ENCODE measurements at places on chromosomes 2 and 18. TPM values are rescaled to one million over a fixed set of nuclear protein-coding genes. Genes with fewer than 3 reads are reported as not detected.

GRCh38 chr18:8742387-8743361, 37.3 kb downstream of the MTCL1 start:
- no peaks in the 10 kb centered on the region for H3K27me3 ChIP-seq
- no peak overlapping the region for H3K27ac ChIP-seq
- H3K36me3 ChIP-seq, result no peaks in the 10 kb centered on the region
- peak; percentile 35 for DNase-seq
- H3K4me1 ChIP-seq, result peaks cover 13% of the 10 kb centered on the region

DNA sequence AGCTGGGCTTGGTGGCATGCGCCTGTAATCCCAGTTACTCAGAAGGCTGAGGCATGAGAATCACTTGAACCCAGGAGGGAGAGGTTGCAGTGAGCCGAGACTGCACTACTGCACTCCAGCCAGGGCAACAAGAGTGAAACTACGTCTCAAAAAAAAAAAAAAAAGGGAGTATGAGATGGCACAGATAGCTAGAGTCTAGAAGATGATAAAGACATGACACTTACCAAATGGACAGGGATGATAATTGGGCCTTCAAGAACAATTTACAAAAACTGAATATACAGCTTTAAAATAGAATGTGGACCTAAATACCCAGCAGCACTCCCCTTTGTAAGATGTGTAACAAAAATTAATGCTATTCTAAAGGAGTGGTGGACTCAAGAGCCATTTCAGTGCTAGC, 2.7 kb downstream of the METTL4 start:
- H3K27ac ChIP-seq, result no peak overlapping the region
- DNase-seq, result no peak
- H3K4me1 ChIP-seq, result peaks cover 41% of the 10 kb centered on the region
- H3K36me3 ChIP-seq, result peaks cover 10% of the 10 kb centered on the region

DNA sequence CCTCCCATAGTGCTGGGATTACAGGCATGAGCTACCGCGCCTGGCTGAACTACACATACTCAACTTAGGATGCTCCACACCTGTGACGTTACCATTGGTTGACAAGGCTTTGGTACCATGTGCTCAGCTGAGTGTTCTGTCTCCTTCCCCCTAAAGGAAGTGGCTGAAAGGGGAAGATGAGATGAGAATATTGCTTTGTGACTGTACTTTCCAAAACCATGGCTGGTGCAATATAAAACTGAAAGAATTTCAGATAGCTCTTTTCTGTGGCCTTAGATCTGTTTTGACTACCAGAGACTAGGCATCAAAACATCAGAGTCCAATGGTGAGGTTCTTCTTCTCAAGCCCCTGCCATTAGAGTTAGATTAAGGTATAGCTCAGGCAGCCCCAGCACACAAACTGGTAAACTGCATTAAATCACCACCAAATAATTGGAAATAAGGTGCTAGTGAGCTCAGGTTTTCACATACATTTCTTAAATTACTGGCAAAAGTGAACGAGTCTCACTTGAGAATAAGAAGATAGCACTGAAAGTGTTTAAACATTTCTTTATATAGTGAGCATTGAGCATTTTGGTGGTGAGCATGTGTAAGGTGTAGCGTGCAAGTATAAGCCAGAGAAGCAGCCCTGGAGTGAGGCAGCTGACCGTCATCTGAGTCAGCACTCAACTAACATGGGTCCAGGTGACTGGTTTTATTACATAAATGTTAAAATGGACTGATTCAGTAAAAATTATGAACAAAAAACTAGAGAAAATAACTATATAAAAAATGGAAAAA, 113.5 kb upstream of the FZD5 start:
- no peak overlapping the region for H3K27ac ChIP-seq
- no peaks in the 10 kb centered on the region for H3K36me3 ChIP-seq
- H3K4me1 ChIP-seq, result no peaks in the 10 kb centered on the region
- no peak for DNase-seq
- H3K27me3 ChIP-seq, result no peaks in the 10 kb centered on the region

DNA sequence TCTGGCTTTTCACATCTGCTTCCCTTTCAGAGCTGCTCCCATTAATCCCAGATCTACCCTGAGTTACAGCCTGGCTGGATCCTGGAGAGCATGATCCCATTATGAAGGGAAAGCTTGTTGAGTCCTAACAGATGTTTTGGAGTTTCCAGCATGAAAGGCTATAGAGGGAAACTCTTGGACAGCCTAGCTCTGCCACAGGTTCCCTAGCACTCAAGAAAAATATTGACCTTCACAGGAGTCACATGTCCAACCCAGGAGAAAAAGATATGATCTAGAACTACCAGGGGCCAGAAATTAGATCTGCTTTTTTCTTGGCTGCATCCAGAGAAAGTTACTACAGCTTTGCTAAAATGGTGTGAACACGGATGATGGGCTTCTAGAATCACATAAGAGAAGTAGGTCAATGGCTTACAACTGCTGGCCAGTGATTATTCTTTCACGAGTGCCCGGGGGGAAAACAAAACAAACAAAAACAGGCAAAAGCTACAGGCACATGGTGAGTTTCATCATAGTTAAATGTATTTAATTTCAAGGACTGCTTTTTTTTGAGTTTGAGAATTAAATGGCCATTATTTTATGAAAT, 15.9 kb downstream of the CCDC93 start:
- no peaks in the 10 kb centered on the region for H3K27me3 ChIP-seq
- H3K4me3 ChIP-seq, result no peak overlapping the region
- peaks cover 91% of the 10 kb centered on the region for H3K36me3 ChIP-seq
- no peak for DNase-seq
- H3K27ac ChIP-seq, result no peak overlapping the region

DNA sequence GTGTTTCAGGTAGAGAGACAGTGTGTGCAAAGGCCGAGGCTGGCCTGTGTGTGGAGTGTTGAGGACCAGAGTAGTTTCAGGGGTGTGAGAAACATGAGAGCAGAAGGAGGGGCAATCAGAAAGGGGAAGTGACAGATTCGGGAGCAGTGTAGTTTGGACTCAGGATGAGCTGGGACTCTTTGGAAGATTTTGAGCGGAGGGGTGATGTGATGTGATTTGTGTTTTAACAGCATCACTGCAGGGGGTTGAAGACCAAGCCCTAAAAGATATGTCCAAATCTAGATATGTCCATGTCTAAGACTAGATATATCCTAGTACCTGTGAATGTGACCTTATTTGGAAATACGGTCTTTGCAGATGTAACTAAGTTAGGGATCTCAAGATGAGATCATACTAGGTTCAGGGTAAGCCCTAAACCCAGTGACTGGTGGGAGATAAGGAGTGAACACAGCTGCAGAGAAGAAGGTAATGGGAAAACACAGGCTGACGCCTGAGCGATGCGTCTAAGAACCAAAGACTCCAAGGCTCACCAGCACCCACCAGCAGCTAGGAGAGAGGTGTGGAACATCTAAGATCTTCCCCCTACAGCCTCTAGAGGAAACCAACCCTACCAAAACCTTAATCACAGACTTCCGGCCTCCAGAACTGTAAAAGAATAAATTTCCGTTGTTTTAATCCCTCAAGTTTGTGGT, 38.5 kb upstream of the MYO3B start:
- no peaks in the 10 kb centered on the region for H3K36me3 ChIP-seq
- no peaks in the 10 kb centered on the region for H3K27me3 ChIP-seq
- no peak overlapping the region for H3K4me3 ChIP-seq
- no peaks in the 10 kb centered on the region for H3K4me1 ChIP-seq

DNA sequence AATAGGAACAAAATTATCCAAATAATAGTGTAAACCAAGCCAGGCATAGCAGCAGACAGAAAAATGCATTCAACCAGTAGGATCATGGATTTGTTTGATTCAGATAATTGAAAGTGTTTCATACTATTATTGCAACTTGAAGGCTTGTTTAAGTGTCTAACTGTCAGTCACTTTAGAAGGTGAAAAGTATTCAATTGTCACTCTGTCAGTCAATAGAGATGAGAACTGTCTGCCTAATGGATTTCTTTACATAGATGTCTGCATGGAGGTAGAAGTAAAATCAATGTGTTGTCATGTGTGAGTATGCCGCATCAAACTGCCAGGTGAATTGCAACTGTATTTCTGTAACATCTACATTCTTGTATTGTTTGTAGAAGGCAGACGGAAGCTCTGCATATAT, 65.0 kb downstream of the ZNF407 start:
- H3K27ac ChIP-seq, result no peak overlapping the region
- no peaks in the 10 kb centered on the region for H3K27me3 ChIP-seq
- H3K4me1 ChIP-seq, result no peaks in the 10 kb centered on the region
- no peak overlapping the region for H3K4me3 ChIP-seq
- no peak for DNase-seq
- H3K36me3 ChIP-seq, result peaks cover 6% of the 10 kb centered on the region

DNA sequence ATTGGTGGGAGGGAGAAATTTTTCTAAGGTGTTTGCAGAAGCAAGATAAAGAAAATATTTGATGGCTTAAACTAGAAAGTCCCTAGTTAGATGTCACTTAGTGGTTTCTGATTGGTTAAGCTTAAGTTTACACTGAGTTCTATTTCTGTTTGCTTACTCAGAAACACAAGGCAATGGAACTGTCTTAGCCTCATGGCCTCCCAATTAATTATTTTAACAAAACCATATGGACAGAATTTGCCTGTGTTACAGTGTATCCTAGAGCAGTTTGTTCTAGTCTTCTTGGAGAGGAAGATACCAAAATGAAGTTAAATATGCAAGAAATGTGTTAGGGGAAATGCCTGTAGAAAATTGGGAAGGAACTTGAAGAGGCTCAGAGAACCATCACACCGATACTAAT, 4.6 kb upstream of the IMPACT start:
- no peak for DNase-seq
- H3K27ac ChIP-seq, result no peak overlapping the region
- no peaks in the 10 kb centered on the region for H3K36me3 ChIP-seq
- H3K27me3 ChIP-seq, result peaks cover 18% of the 10 kb centered on the region
- H3K4me1 ChIP-seq, result peaks cover 5% of the 10 kb centered on the region
- no peak overlapping the region for H3K4me3 ChIP-seq

DNA sequence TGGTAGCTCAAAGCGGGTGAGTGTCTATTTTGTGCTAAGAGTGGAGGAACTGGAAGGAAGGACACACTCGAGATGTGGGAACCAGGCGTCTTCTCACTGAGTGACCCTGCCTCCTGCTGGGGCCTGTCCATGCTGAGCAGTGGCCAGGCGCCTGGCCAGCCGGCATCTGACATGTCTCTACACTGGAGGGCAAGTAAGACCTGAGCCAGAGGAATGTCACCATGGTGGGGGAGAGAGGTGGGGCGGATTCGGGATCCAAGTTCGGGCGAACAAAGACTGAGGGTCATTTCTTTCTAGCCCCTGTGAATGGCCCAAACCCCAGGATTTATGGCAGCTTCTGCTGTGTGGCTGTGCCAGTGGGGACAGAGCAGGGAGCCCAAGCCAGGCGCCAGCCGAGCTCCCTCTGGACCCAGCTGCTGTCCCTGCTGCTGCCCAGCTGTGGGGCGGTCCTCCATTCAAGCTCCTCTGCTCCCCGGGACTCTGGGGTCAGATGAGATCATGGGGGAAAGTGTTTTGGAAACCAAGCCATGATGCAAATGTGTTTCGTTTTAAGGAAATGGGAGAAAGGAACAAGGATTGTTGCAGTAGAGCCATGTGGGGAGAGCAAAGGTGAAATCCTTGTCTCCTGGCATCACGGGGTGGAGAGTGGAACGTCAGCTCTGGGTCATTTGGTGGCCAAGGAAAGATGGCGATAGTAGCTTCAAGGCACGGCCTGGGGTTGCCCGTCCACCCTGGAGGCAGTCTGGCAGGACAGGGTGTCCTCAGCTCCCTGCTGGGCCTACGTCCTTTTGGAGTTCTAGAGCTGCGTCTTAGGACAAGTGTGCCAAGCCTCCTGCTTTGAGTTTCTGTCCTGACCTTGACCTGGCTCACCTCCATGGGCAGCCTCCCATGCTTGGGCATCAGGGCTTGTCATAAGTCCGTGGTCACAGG, 8.1 kb downstream of the ACKR3 start:
- peaks cover 36% of the 10 kb centered on the region for H3K36me3 ChIP-seq
- H3K4me3 ChIP-seq, result no peak overlapping the region
- no peak overlapping the region for H3K27ac ChIP-seq
- DNase-seq, result no peak

GRCh38 chr2:179037807-179038206, 12.1 kb downstream of the CCDC141 start:
- H3K4me1 ChIP-seq, result peaks cover 34% of the 10 kb centered on the region
- H3K27ac ChIP-seq, result no peak overlapping the region
- DNase-seq, result no peak
- H3K27me3 ChIP-seq, result no peaks in the 10 kb centered on the region
- H3K4me3 ChIP-seq, result peak overlapping the region; percentile 43

DNA sequence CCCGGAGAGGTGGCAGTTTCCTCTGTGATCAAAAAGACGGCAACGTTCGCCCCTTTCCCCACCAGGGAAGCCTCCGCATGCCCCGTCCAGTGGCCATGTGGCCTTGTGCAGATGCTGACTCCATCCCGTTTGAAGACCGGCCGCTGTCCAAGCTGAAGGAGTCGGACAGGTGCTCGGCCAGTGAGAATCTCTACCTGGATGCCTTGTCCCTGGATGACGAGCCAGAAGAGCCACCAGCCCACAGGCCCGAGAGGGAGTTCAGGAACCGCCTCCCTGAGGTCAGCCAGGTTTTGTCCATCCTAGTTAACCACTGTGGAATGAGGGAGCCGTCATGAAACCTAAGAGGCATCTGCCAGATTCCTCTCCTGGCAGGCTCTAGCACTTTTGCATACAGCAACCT, 113.6 kb downstream of the MTCL1 start:
- H3K4me3 ChIP-seq, result no peak overlapping the region
- no peak overlapping the region for H3K27ac ChIP-seq
- no peaks in the 10 kb centered on the region for H3K36me3 ChIP-seq
- H3K27me3 ChIP-seq, result no peaks in the 10 kb centered on the region
- no peak for DNase-seq

DNA sequence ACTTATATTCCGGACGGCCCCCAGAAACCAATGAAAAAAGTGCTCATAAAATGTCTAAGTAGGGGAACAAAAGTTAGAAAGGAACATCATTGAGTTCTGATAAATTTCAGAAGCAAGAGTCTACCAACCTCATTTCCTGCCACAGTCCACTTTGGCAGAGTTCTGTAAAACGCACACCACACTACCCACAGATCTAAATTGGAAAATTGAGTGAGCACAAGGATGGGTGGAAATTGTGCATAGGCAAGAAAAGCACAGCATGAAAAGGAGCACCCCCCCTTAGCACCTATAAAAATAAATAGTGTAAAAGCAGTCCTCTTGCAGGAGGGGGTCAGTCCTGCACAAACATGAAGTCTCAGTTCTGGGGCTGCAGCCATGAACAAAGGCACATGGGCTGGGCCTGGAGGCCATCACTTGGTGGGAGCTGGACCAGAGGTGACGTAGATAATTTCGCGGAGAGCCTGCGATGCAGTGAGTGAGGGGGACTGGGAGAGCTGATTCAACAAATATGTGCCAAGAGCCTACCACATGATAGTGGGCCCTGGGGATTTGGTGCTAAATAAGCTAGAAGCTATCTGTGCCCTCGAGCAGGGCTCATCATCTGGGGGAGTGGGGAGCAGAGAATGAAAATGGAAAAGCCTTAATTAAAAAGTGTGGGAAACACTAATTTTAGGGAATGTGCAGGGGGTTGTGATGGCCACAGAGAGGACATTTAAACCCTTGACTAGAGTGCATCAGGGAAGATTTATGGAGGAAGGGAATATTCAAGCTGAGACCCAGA, 48.9 kb upstream of the SPP2 start:
- peaks cover 3% of the 10 kb centered on the region for H3K27me3 ChIP-seq
- H3K27ac ChIP-seq, result no peak overlapping the region
- H3K36me3 ChIP-seq, result no peaks in the 10 kb centered on the region
- no peak overlapping the region for H3K4me3 ChIP-seq
- no peak for DNase-seq

GRCh38 chr2:50443868-50444630, 587.9 kb downstream of the NRXN1 start:
- H3K27me3 ChIP-seq, result no peaks in the 10 kb centered on the region
- H3K27ac ChIP-seq, result no peak overlapping the region
- H3K4me1 ChIP-seq, result no peaks in the 10 kb centered on the region
- no peaks in the 10 kb centered on the region for H3K36me3 ChIP-seq
- DNase-seq, result no peak

REG3A gene
- polyA plus RNA-seq, result not detected

APOB gene
- not detected for polyA plus RNA-seq

ASB18 gene
- not detected for polyA plus RNA-seq

MFSD6 gene
- polyA plus RNA-seq, result 29.2 TPM

Measured in CD4-positive, CD25-positive, alpha-beta regulatory T cell (primary cell).